ENCODE measurements at places on chromosomes 1 and 21.

GRCh38 chr1:223714849-223715603 is 2.7 kb downstream of the CAPN2 start:
- no peak for DNase-seq

- DNase-seq = no peak
Observed at GRCh38 chr1:88472298-88472697, 211.8 kb upstream of the PKN2 start.

GRCh38 chr1:116580446-116581322 is 9.9 kb upstream of the CD58 start:
- no peak for DNase-seq

- DNase-seq = no peak
Observed at GRCh38 chr1:180291004-180291403, 60.9 kb downstream of the LHX4 start.

DNA sequence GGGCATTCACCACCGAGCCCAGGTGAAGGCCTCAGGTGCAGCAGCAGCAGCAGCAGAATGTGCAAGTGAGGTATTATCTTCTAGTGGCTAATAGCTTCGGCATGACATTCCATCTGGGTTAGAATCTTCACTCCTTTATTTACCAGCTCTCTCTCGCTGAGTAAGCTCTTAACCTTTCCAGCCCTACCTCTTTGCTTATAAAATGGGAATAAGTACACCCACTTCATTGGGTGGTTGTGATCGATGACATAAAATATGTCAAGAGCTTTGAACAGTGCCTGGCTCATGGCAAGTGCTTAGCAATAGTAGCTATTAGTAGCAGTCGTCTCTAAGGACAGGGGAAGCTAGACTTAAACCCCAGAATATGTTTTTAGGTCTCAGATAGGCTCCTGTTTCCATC is 149.5 kb downstream of the NOS1AP start:
- DNase-seq = no peak

- no peak for DNase-seq
Observed at GRCh38 chr1:209168204-209168603, 415.3 kb upstream of the CAMK1G start.

DNA sequence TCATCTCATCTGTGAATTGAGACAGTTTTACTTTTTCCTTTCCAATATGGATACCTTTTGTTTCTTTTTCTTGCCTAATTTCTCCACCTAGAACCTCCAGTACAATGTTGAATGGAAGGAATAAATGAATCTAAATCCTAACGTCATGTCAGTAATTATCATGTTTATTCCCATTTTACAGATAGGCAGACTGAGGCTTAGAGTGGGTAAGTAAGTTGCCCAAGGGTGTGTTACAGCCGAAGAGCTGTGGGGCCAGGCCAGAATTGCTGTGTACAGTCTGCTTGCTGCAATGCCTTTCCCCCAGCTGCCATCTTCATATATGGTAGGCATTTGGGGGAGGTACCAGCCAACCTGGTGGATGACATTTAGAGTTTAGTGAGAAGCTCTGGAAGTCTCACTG is 162.7 kb downstream of the CAMTA1 start:
- DNase-seq = no peak

GRCh38 chr1:2009101-2010053 is 5.8 kb upstream of the CFAP74 start:
- no peak for DNase-seq

DNA sequence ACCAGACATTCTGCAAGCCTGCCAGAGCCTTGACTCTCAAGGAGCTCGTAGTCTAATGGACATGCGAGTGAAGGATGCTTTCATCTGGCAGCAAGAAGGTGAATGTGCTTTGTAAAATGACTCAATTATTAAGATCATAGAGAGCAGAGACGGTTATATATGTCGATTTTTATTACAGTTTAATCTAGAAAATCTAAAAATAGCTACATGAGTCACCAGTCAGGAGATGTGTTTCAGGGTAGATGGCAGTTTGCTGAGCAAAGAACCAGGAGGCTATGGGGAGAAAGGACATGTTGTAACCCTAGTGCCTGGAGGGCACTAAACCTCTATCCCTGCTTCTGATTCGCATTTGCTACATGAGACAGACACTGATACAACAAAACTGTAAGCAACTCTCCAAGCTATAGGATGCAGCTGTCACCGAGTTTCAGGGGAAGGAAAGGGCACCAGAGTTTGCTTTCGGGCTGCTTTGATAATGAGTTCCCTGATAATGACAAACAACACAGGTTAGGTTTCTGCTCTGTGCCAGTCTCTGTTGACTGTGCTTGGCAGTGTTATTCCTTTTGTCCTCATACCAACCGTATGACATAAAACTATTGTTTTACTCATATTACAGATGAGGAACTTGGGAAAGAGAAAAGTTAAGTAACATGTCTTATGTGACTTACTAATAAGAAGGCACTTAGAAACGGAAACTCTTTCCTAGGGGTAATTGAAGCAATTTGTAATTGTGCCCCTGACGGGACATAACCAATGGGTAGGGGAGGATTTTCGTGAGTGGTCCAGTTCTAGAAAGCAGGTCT is 43.2 kb downstream of the C1orf198 start:
- DNase-seq = no peak

DNA sequence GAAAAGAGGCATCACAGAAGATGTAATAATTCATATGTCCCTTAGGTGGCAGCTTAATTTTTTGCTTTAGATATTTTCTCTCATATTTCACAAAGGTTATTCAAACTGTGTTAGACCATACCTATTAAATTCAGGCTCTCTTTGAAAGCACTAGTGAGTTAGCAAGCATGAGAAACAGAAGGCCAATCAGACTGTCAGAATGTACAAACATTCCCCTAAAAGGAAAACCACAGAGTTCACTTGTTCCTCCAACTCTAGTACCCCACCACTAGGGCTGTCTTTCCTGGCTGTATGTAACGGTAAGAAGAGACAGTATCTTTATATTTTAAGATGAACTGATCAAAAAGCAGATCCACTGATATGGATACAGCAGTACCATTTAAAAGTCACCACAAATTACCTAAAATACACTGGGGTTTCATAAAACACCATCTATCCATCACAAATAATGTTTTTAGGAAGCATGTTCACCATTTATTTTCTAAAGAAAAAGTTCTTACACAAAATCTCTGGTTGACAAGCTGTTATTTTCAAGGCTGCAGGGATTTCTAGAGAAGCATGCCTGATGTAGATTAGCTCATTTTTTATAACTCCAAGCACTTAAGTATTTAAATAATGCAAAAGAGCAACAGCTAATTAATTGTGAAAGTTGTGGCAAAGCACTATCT is 1.8 kb downstream of the ARPC5 start:
- DNase-seq = peak; percentile 71

GRCh38 chr1:60342569-60342968 is 269.0 kb upstream of the C1orf87 start:
- DNase-seq = no peak

DNA sequence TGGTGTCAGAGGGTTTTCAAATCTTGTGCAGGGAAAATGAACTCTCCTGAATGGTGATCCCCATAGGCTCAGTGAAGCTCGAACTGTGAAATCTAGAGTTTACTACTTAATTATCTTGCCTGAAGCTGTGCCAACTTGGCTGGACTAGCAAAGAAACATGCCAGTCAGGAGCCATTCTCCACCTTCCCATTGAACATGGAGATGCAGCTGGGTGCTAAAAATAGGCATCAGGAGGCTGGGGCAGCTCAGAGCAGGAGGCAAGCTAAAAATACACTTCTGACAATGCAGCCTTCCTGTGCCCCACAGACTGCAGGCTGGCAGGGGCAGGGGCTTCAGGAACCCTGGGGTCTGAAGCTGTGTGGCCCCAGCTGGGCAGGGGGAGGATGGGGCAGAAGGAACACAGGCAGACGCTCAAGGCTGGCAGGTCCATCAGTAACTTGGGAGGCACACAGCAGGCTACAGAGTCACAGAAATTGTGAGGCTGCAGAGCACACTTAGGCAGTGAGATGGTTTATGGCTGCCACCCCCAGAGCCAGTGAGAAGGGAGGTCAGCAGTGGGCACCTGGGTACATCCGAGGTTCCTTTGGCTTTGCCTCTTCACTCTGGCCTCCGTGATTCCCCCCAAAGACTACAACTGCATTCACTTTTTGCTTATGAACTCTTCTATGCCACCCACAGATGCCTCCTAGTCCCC is 155.4 kb upstream of the KCND3 start:
- DNase-seq = no peak

DNA sequence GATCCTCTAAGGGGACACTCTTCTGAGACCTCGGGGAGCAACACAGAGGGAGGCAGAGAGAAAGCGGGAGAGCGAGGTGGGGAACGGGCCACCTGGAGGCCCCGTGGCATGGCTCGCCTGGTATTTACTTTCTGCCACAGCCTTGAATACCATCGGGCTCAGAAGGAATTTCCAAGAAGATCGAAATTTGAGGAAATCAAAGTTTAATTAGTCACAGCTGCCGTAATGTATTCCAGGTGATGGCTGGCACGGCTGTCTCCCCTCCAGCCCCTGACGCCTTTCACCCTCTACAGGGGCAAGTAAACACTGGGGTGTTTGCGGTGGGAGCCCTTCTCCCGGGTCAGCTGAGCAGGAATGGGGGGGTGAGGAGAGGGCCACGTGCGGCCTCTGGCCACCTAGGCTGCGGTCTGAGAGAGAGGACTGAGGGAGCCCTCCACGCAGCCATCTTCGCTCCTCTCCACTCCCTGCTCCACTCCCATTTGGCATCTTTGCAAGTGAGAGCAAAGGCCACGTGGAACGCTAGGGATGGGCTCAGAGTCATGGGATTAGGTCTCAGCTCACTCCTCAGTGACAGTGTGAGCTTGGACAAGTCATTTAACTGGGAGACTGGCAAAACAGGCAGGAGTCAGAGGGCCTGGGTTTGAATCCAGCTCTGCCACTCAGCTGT is 125.2 kb downstream of the SYF2 start:
- DNase-seq = no peak

DNA sequence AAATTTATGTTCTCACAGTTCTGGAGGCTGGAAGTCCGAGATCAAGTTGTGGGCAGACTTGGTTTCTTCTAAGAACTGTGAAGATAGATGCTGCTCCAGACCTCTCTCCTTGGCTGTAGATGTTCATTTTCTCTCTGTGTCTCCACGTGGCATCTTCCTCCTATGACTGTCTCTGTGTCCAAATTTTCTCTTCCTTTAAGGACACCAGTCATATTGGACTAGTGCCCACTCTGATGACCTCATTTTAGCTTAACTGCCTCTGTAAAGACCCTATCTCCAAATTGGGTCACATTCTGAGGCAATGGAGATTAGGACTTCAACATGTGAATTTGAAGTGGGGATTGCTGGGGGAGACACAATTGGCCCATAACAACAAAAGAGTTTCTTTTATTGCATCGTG is 125.3 kb upstream of the ETS2 start:
- DNase-seq = no peak

- DNase-seq = no peak
Observed at GRCh38 chr1:49424782-49425181, 599.0 kb downstream of the AGBL4 start.

GRCh38 chr1:18735224-18735997 is 104.8 kb downstream of the PAX7 start:
- DNase-seq = no peak

- DNase-seq = peak; percentile 54
Observed at GRCh38 chr1:229043115-229043514, 227.8 kb upstream of the RAB4A start.

DNA sequence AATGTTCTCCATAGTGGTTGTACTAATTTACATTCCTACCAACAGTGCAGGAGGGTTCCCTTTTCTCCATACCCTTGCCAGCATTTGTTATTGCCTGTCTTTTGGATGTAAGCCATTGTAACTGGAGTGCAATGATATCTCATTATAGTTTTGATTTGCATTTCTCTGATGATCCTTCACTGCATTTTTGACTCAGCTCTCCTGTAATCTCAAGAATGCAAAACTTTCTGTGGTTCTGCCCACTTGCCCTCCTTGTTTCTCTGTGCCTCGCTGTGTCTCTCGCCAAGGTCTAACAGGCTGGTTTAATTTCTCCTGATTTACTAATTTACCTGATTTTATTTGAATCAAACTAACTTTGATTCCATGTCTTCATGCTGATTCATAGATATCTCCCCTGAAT is 407.9 kb downstream of the ZP4 start:
- no peak for DNase-seq

DNA sequence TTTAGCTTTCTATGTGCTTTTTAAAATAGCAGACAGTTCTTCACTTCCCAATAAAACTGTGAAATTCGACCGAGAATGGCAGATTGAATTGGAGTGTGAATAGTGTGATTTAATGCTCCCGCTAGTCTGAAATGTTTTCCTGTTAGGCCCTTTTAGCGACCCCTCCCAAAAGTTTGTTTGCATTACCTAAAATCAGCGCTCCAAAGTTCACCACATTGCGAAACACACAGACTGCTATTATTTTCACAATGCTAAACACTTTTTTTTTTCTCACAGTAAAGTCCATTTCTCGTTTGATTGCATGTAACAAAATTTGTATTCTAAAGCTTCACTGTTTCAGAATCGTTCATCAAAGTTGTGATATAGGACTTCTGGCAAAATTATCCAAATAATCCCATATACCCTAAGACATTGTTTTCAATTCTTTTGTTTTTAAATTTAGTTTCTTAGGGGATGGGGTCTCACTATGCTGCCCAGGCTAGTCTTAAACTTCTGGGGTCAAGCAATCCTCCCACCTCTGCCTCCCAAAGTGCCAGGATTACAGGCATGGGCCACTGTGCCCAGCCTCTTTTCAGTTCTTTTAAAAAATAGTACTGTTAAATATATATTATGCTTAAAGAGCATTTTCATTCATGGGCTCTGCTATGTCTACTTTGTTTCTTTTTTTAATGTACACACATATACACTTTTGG is 76.5 kb upstream of the USH2A start:
- no peak for DNase-seq

DNA sequence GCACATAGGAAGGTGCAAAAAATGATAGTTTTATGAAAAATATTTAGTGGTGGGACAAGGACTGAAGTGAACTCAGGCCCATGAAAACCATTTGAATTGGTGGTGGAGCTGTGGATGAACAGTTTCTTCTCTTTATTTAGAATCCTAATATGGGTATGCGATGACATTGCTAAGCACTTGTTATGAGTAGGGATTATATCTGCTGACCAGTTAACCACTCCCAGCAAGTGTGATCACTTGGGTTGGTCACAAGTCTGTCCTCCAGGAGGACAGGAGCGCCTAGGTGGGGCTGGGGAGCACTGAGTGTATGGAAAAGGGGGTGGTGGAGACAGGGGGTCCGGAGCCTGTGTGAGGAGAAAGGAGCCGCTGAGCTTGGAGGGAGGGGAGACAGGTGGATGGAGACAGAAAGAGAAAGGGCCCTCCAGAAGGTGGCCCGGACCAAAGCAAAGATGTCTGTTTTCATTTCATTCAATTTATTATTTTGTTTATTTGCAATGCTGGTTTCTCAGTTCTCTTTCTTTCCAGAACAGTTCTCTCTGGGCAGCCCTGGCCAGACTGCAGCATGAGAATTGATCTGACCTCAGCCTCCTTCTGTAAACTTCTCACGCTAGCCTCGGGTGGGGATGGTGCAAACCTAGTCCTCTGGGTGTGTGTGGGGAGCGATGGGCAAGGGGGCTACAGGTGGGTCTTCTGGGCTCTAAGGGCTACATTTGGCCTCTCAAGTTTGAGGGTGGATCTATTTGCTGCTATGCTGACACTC is 9.9 kb upstream of the ZSCAN20 start:
- no peak for DNase-seq

GRCh38 chr1:174991473-174991872 is 8.3 kb upstream of the CACYBP start:
- no peak for DNase-seq

All from HL-60 (cell line).